Effector memory CD4-positive, alpha-beta T cell (primary cell): ENCODE measurements at places on chromosomes 4 and X.
A peak's percentile ranks its signal among the peaks of the same experiment; 100 is the strongest.

GRCh38 chrX:1754077-1754476, 139.2 kb downstream of the ASMT start:
- DNase-seq: no peak

- DNase-seq: no peak
These were observed 391.5 kb upstream of the IGFBP7 start for GRCh38 chr4:57501720-57502119.

DNA sequence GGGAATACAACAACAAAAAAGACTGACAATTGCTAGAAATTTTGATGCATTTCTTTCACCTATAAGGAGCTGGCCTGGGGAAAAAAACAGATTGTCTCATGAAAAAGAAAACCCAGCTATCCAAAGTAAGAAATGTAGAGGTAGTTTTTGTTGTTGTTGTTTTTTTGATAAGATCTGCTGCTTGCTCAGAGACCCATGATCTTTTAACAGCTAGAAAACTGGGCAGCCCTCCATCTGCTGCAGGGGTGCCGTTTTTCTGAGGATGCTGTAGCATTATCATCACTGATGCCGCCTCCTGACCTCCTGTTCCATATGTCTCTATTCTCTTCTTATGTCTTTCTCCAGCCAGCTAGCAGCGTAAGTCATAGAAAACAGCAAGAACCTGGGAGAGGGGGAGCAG, 98.3 kb downstream of the BMPR1B start:
- DNase-seq: no peak

DNA sequence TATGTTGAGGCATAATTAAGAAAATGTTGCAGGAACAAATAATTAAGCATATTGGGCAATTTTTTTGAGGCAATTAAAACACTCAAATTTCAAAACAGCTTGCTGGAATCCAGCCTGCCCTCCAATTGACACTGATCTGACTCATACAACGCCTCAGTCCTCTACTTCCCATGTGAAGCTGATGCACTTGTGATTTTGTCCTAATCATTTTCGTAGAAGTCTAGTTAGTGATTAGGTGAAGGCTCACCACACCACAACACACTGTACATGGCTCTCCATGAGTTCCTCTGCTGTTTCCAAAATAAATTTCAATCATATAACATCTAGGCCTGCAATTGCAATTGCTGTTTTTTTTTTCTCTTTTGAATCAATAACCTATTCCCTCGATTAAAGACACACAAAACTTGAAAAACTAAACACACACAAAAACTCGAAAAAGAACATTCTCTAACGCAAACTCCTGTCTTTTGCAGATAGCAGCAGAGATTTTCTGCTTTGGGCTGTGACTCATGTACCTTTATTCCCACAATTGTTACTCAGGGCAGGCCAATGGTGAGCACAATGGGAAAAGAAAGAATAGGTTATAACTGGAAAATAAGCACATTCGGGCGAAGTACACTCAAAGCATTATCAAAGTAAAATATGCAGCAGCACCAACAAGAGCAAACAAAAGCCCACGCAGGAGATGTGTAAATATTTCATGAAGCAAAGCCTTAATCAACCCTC, 1.7 kb downstream of the GPRIN3 start:
- no peak for DNase-seq

DNA sequence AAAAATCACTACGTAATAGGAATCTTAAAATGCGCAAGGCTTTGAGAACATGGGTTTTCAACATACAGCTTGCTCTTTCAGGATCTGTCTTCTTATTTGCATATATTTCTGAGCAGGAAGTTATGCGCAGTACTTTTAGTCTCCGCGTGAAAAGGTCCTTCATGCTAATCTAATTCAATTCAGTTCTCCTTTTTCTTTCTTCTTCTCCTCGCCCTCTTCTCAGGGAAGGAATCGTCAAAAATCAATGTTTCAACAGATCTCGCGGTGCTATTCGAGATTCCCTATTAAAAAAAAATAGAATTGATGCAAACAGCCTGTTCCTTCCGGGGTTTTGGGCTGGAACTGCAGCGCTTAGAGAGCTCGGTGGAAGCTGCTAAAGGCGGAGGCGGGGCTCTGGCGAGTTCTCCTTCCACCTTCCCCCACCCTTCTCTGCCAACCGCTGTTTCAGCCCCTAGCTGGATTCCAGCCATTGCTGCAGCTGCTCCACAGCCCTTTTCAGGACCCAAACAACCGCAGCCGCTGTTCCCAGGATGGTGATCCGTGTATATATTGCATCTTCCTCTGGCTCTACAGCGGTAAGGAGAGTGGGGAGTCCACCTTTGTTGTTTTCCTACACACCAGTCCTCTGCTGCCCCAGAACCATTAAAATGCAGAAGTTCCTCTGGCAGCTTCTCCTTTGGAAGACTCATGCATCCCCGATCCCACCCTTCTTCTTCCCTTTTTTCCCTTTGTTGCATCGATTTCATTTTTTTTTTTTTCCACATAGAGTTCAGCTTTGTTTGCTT, at the start of the genes HMGN5 and SH3BGRL:
Gene HMGN5 (minus strand): TSS at position 243 of the 785 bp plus-strand sequence. CDS start 80,364 bp downstream, outside the sequence.
Gene SH3BGRL (plus strand): TSS at position 432 of the 785 bp plus-strand sequence. CDS start 99 bp downstream, at position 531.
- peak; percentile 30 for DNase-seq

DNA sequence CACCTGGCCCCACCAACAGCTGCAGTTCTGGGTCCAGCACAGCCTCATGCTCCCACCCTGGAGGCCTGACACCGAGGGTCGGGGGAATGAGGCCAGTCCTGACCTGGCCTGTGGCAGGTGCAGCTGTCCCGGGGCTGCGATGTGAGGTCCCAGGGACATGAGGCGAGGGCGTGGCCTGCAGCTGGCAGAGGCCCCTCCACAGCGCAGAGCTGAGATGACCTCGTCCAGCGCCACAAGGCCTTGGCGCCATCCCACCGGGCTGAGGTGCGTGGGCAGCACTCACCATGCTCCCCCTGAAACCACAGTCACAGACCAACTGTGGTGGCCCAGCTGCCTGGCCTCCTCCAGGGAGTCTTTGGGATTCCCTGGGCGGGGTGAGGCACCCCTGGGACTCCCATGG, 26.6 kb upstream of the ADRA2C start:
- no peak for DNase-seq

- no peak for DNase-seq
These were observed 8.4 kb downstream of the BTK start for GRCh38 chrX:101377547-101377946.

DNA sequence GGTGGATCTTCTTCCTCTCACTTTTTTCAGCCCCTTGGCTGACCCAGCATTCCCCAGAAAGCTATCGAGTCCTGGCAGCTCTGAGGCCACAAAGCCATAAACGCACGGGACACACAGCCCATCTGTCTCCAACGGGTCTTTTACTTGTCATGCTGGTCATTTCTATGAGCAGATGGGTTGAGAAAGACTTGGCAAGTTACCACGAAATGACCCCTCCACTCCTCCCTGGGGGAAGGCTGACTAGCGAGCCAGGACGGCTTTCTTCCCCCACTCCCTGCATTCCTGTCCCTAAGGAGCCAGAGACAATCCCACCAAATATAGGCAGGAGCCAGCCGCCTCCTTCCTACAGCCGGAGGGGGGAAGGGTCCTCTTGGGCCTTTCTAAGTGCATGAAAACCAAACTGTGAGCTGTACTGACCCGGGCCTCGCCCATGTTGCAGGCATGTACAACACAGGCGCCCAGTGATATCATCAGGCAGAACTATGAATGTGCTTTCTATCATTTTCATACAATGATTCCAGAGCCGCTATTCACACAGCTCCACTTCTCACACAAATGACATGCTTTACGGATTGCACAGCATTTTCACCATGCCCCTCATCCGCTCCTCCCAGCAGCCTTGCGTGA, 28.6 kb downstream of the AFAP1 start:
- DNase-seq: no peak

DNA sequence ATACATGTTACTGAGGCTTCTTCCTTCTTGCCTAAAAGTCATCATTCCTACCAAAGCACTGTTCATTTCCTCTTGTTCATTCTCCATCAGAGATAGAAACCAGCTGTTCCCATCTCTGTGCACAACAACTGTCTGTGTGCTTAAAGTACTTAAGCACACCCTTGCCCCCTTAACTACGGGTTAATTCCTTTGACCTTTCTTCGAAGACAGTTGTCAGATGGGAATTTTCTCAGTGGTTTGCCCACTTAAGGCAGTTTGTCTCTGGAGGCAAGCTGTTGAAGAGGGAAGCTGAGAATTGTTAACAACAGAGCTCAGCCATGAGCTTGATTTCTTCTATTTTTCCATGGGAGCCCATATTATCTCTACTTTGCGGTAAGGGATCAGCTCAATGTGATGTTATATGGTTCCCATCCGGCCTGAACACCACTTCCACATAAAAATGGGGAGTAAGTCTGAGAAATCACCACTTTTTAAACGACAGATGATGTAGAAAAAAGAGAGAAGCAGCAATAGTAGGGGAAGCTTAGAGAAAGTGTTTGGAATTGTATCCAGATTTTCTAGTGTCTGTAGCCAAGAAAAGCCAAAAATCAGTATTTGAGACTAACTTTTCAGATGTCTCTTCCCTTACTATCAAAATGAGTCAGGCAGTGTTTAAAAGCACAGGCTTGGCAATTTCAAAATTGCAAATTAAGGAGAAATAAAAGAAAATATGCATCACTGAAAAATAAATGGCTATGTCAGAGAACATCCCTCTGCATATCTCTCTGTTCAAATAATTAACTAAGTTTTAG, 194.4 kb downstream of the SLIT2 start:
- no peak for DNase-seq

DNA sequence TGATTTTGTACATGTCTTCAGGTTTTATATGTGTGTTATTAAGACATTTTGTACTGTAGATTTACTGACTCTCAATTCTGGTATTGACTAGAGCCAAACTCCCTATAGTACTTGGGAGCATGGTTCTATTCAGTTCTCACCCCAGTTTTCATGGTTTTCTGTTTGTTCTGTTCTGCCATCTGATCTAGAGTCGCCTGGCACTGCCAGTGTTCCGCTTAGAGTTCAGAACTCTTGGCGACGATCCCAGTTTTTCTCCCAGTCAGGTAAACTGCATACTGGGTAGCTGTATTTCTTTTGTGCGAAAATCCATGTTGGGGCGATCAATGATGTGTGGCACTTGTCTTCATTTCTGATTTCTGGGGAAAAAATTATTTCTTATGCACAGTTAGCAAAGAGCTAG, 78.0 kb downstream of the PHOX2B start:
- no peak for DNase-seq

DNA sequence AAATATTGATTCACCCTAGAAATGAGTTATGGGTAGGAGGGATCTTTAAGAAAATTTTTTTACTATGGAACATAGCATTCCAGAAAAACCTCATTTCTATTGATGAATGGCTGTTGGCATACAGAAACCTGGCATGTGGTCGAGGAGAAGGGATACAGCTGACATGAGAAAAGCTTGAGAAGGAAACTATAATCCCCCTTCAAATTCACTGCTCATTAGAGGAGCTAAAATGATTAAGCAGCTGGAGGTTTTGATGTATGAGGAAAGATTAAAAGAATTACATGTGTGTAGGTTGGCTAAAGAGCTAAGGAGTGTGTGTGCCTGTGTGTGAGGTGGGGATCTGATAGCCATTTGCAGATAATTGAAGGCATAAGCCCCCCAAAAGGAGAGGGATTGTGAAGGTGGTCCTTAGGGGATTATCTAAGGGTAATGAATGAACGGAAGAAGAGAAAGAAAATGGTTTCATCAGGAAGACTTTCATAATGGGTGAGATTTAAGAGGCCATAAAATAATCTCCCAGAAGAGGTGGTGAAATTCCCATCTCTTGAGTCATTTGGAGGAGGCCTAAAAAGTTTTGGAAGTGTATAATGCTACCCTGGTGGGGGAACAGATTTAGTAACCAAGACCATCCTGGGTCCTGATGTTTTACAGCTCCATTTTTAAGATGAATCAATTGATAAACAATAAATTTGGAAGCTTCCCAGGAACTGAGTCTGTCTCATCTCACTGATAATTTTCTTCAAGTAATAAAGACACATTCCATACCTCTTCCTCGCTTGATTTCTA, 272.0 kb upstream of the HAND2 start:
- DNase-seq: no peak

GRCh38 chrX:134634691-134635090, 23.6 kb downstream of the PLAC1 start:
- DNase-seq: no peak

DNA sequence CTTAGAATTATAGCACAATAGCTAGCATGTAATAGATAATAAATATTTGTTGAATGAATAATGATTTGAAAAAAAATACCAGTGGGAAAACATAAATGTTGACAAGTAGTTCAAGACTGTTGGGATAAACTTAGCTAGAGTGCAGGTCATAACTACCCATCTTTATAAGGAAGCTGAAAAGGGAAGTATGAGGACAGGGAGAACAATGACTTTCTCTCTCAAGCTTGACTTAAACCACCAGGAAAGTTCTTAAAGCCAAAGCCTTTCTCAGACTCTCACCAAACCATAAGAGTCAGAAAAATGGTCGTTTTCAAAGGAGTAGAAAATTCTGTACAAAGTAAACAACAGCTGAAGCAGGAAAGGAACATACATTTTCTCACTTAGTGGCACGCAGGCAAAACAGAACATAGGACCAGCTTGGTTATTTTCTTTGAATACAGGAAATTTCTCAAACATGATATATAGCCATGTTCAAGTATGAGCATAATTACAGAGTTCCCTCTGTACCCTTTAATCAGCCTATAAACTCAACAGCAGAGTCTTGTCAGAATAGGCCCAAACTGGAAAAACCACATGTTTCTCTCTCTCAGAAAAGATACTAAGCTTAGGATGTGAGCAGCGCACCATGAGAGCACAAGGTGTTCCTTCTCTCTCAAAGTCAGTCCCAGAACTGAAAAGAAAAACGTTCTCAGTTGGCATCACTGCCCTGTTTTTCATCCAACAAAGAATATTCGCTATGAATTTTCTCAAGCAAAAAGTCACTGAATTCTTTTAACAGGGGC, 28.7 kb downstream of the MAPK10 start:
- no peak for DNase-seq

DNA sequence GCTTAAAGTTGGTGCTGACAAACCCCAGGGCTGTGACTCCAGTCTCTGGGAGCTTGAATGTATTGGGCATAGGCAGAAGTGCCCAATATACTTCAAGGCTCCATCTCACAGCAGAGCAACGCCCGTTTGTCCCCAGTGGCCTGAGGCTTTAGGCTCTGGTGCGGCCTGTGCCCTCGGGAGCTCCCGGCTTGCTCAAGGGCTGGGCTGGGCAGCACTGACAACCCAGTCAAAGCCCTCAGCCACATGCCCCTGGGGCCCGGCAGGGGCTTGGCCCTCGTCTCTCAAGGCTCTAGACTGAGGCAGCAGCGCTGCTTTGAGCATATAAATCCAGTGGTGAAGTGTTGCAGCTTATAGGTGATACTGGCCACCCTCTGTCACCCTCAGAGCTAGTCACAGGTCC, 203.7 kb downstream of the AFAP1 start:
- no peak for DNase-seq

GRCh38 chr4:71026086-71026485, 32.6 kb downstream of the DCK start:
- no peak for DNase-seq

GRCh38 chr4:43148481-43148880, 256.0 kb downstream of the GRXCR1 start:
- no peak for DNase-seq

- no peak for DNase-seq
These were observed 224.3 kb downstream of the DCLK2 start for GRCh38 chr4:150302553-150302952.

GRCh38 chrX:23773601-23774175, 9.3 kb upstream of the SAT1 start:
- peak; percentile 31 for DNase-seq

- no peak for DNase-seq
These were observed 21.9 kb upstream of the SPON2 start for GRCh38 chr4:1194010-1194900.
